Hematopoietic multipotent progenitor cell treated with erythropoietin and hydrocortisone succinate and interleukin-3 and kit ligand, for 15 days (in vitro differentiated cells): ENCODE measurements at places on chromosomes 5 and 9.

GRCh38 chr5:112697322-112697721, 40.4 kb upstream of the APC start:
- DNase-seq, result no peak

- DNase-seq, result no peak
These were observed 19.9 kb downstream of the NOTCH1 start for GRCh38 chr9:136525841-136526499.

GRCh38 chr9:5918460-5918859, 27.8 kb downstream of the MLANA start:
- DNase-seq, result no peak

DNA sequence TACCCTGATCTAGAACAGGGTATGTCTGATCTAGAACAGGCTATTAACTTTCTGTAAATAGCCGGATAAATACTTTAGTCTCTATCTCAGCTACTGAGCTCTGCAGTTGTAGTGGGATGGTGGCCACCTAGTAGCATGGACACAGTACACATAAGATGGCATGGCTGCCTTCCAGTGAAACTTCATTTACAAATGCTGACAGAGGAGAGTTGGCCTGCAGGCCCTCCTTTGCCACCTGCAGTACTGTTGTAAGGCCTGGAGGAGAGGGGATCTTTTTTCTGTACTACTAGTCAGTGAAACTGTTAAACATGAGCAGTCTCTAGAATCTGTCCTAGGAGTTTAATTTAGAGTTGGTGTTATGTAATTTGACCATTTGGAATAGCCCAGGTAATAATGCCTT, 86.0 kb downstream of the TRIO start:
- DNase-seq, result no peak

- DNase-seq, result no peak
These were observed 34.7 kb downstream of the ARHGEF37 start for GRCh38 chr5:149615976-149616375.

DNA sequence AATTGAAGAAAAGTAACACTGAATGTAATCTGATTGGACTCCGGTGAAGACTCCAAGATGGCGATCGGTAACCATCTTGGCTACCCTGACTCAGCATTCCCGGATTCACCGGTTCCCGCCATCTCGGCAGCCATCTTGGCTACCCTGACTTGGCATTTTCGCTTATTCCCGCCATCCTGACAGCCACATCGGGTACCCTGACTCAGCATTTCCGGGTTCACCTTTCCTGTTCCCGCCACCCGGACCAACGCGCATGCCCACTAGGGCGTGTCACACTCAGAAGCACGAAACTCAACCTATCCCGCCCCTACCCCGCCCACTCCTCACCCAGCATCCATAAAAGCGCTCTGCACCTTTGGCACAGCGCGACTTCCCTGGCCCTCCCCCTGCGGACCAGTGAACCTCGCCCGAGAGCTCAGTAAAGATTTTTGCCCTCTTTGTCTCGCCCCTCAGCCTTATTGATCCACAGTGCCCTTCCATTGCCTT, 17.2 kb downstream of the SPTLC1 start:
- peak; percentile 45 for DNase-seq

- no peak for DNase-seq
These were observed 227.3 kb upstream of the DAB2 start for GRCh38 chr5:39652036-39652435.

DNA sequence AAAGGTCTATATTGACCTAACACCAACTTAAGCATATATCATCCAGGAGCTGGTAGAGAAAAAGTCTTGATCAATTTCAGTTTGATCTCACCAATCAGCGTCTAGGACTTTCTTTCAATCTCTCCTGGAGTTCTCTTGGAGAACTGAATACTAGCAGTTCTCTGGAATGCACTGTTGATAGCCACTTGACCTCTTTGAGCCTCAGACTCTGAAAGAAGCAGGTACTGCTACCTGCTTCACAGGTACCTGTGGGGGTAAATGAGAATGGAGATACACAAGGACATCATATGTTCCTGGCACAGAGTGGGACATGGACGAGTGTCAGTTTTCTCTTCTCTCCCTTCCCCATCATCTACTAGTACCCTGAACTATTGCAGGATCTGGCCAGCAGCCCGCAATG, 16.0 kb downstream of the CMYA5 start:
- no peak for DNase-seq

DNA sequence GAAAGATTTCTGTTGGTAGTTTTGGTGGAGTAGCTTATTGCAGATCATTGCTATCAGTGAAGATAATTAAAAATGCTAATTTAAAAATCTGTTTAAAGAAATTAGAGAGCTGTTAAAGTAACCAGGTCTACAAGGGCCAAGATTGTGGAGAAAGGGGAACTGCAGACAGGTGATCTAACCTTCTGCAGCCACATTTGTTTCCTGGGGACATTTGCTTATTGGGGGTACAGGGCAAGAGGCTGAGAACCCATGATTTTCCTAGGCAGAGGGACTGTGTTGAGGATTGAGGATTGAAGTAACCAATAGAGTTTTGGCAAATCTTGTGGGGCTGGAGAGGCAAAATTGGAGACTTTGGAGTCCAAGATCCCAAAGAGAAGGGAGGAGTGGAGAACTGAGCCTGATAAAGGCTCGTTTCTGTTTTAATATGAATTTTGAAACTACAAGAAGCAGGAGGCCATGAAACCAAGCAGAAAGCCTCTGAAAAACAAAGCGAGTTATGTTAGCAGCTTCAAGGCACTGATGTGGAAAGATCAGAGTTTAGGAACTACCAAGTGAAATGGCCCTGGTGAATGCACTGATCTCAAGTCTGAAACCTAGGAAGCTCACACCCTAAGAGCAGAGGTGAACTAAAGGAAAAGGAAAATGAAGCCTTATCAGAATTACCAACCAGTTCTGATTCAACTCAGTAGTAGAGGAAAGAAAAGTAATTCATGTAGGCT, 219.8 kb upstream of the C9orf72 start:
- DNase-seq, result no peak

GRCh38 chr5:151694035-151694485, 7.3 kb upstream of the SPARC start:
- DNase-seq, result no peak

GRCh38 chr9:75855509-75855908, 35.0 kb upstream of the PCSK5 start:
- no peak for DNase-seq

DNA sequence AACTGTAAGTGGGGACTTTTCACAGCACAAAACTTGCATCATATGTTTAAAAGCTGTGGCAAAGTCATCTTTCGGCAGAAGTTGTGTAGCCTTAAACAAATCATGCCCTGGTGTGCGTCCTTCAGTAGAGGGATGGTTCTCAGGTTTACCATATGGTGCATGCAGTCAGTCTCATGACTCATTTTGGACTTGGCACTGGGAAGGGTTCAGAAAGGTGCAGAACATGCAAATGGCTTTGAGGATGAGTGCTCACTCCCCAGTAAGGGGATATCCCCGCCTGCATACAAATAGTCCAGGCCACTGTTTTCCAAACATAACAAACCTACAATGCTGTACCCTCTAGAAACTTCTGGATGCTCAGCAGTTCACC, 260.3 kb downstream of the NDUFS4 start:
- DNase-seq, result no peak

DNA sequence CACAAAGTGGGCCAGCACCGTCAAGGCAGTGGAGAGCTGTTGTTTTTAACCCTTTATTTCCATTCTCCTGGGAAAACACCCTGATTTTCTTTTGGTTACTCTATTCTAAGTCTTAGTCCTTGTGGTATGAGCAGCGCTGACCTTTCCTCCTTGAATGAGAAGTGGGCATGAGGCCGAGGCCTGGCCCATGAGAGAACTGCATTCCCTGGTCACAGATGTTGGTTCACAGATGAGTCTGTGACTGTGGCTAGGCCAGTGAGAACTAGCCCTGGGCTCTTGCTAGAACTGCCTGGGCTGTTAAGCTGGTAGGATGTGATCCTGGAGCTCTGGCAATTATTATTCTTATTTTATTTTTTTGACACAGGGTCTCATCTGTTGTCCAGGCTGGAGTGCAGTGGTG, 71.7 kb upstream of the KLF9 start:
- peak; percentile 26 for DNase-seq

DNA sequence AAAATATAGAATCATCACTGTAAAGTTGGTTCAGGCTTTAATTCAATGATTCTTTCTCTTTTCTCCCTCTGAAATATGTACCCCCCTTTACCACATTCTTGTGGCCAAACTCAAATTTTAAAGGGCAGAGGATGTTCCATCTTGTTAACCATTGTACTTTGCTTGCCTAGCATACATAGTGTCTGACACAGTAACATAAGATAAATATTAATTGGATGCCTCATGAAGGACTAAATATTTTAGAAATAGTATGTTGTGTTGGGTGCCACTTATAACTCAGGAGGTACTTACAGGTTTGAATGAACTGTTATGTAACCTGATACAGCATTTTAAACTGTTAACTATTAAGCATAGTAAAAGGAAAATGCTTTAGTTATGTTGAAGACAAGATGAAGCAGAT, 71.5 kb downstream of the NIPBL start:
- DNase-seq, result no peak

- no peak for DNase-seq
These were observed 3.8 kb downstream of the FOXD1 start for GRCh38 chr5:73444499-73445438.

DNA sequence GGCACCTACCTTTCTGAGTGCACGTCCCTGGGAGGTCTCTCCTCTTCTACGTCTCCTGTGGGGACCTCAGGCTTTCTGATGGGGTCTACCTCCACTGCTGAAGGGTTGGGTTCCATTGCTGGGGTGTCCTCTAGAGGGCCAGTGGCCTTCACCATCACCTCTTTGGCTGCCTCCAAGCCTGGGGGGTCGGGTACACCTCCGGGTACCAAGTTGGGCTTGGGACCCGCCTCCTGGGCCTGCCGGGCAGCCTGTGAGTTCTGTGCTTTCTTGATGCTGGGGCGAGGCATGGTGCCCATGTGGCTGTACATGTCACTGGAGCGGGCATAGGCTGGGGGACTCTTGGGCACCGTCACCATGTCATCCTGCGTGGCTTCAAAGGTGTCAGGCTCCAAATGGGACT, 4.5 kb downstream of the SH2D3C start:
- DNase-seq, result no peak

- DNase-seq, result peak; percentile 43
These were observed 19.4 kb downstream of the IPO11 start for GRCh38 chr5:62431735-62432620.

DNA sequence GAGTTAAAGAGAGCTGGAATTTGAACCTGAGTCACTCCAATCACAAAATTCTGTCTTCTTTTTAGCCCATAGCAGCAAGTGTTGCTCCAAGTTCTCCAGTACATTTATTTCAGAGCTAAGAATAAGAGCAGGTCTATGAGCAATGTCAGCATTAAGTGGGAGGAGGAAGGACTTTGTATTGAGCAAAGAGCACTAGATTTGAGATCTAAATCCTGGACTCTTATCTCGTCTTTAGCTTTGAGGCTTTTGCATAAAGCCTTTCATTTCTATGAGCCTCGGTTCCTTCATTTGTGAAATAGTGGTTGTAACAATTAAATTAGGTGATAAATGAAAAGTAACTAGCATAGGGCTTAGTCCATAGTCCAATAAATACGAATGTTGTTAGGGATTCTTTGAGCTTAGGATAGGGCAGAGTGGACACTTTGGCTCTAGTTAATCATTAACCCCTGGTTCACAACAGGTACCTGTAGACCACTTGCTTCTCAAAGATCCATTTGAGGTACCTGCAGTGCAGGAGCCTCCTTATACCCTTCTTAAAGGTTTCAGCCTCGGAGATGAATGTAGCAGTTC, 464.1 kb upstream of the KLF4 start:
- no peak for DNase-seq

- DNase-seq, result no peak
These were observed 172.1 kb downstream of the ENC1 start for GRCh38 chr5:74468421-74468820.

- no peak for DNase-seq
These were observed 40.8 kb upstream of the KCNV2 start for GRCh38 chr9:2676466-2676865.

- no peak for DNase-seq
These were observed 20.4 kb upstream of the PIK3R1 start for GRCh38 chr5:68195137-68195536.

DNA sequence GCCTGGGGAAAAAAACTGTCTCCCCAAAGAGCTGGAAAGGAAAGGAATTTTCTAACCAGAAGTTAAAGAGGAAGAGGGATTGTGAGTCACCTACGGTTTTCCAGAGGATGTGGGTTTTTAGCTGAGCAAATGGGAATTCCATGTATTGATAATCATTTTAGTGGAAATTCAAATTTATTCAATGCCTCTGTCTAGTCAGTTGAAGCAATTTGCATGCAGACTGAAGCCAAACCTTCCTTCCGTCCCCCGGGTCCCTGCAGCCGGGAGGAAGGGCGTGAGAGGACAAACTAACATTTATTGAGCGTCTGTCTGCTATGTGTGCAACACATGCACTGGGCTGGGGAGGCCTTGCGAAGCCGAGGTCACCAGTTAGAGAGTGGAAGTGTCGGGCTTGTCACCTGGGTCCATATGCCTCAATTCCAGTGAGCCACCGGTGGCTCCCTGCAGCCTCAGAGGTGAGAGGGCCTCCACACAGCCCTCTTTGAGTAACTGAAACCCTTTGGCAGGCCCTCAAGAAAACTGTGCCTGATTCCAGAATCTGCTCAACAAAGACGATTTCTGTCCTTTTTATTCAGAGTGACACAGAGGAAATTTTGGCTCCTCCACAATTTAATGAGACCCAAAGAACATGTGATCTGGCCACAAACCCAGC, 70.3 kb downstream of the COL27A1 start:
- no peak for DNase-seq

- DNase-seq, result no peak
These were observed 315.3 kb upstream of the MSX2 start for GRCh38 chr5:174409070-174409469.

- DNase-seq, result no peak
These were observed 1637.8 kb upstream of the C9orf72 start for GRCh38 chr9:29211003-29211579.

- no peak for DNase-seq
These were observed 20.5 kb upstream of the VPS13A start for GRCh38 chr9:77156646-77157371.

- no peak for DNase-seq
These were observed 12.4 kb downstream of the CCDC187 start for GRCh38 chr9:136291306-136292025.

DNA sequence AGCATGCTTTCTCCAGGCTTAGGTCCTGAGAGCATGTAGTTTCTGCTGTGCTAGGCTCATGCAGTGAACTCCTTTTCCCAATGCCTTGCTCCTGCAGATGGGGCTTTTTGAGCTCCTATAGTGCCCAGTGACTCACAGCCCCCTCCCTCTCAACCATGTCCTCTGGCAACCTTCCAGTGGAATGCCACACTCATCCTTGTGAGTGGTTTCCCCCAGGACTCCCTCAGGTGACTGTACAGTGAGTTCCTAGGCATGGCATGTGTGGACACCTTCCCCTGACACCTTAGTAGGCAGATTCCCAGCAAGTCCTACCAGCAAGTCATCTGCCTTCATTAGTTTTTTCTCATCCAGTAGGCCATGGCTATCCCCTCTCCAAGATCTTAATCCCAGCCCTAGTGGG, 72.4 kb upstream of the CXCL14 start:
- no peak for DNase-seq
